Left lung (tissue), 14 donors: ENCODE measurements at places on chromosomes 16 and 17. TPM values are rescaled to one million over a fixed set of nuclear protein-coding genes. Genes with fewer than 3 reads are reported as not detected.
A peak's percentile ranks its signal among the peaks of the same experiment; 100 is the strongest.

Gene FBXW10
- total RNA-seq: not detected

Gene ARL4D
- total RNA-seq: 13.0 TPM

Gene ZNF469
- total RNA-seq: 2.1 TPM

DNA sequence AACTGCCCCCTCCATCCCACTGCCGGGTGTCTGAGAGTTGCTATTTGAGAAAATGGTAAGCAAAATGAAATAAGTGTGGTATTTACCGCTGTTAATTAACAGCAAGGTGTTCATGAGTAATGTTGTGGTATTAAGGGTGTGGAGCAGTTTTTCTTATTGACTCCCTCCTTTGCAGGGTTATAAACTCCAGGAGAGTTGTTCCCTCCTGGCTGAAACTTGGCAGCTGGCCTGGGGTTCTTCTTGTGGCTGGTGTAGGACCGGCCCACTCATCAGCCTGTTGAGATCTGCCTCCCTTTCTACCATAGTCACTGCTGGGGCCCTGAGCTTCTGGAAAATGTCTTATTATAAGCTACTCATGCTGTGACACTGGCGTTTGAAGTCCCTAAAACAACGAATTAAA lies 128.6 kb downstream of the SOX9 start:
- no peak for DNase-seq

DNA sequence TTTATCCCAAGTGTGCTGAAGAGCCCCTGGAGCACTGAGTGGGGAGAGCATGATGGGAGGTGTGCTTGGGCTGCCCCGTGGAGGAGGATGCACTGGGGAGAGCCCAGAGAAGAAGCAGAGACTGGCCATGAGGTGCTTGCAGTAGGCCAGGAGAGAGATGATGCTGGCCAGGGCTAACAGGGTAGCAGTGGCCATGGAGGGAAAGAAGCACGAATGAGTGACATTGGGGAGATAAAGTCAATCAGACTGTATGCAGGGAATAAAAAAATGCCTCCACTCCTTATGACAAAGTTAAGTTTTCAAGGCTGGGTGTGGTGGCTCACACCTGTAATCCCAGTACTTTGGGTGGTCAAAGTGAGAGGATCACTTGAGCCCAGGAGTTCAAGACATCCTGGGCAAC lies 5.4 kb upstream of the TMEM220 start:
- DNase-seq: no peak

- peak; percentile 6 for DNase-seq
Measured at GRCh38 chr16:14375132-14375491, 254.9 kb downstream of the PARN start.
